ENCODE measurements at places on chromosomes 6 and 20.

GRCh38 chr20:62787866-62788265 is 8.4 kb upstream of the MRGBP start:
- peak; percentile 58 for DNase-seq

DNA sequence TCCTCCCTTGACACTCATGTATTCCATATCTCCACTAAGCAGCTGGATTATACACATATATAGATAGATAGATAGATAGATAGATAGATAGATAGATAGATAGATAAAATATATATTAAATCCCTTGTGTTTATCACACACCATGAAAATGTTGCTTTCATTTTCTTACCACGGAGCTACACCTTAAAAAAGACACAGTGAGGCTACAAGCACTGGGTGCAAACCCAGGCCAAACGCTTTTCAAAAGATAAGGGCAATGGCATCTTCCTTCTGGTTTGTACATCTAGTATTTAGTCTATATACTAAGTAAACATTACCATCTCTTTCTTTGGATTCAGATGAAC is 377.1 kb downstream of the ESR1 start:
- DNase-seq = no peak

DNA sequence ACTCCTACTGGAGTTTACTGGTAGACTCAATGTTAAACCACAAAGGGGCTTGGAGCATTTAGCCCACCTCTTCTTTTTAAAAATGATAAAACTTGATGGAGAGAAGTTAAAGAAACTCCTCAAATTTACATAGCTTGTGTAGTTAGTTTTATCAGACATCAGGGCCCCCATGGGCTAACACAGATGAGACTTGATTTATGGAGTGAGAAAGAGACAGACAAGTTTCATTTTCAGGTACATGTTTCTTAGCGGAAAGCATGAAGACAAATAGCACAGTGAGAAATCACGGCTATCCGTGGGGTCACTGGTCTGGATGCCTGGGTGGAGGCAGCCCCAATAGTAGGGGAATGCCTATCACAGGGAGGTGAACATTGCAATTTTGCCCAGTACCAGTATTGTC is 173.6 kb downstream of the TFAP2B start:
- DNase-seq = no peak

- DNase-seq = no peak
These were observed 122.0 kb upstream of the NRSN1 start for GRCh38 chr6:24004062-24004461.

DNA sequence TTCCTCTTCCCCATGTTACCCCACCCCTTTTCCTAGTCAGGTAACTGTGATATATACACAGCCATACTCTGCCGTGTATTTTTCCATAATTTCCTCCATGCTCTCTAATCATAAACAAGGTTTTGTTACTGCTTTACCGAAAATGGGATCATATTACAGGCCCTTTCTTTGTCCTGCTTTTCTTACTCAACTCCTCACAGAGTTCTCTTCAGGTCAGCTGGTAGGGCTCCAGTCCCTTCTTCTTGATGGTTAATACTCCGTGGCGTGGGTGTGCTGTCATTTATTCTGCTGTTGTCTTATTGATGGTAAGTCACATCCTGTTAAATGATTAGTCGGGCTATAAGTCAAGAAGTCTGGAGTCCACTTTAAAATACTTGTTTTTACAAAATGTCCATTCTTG is 24.9 kb upstream of the PI16 start:
- DNase-seq = peak; percentile 58

DNA sequence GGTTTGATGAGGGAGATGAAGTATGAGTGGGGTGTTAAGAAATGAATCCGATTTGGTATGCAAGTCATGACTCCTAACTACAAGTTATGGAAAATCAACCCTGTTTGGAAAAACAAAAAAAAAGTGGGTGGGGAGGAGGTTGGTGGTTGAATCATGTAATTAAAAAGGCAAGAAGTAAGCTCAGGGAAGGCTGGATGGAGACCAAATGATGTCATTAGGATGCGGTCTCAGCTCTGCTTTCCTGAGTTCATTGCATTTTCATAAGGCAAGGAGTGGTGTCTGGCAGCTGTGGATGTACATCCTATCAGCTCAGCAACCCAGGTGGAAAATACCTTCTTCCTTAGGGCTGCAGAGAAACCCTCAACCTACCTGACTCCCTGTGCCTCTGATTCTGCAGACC is 60.4 kb upstream of the AKAP12 start:
- no peak for DNase-seq

DNA sequence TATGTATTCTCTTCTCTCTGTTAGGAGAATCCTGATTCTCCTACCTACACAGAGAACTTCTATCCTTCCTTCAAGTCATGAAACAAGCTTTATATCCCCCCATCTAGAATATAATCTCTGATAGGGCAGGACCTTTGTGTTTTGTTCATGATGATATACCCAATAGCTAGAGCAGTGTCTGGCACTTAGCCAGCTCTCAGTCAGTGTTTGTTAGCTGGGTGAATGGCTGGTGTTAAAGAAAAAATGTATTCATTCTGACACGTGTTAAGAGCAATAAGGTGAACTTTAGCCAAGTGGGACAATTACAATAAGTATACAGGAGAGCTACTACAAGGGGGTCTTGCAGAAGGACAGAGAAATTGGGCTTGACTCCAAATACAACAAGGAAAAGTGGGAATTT is 34.3 kb upstream of the TNFRSF21 start:
- DNase-seq = peak; percentile 5

DNA sequence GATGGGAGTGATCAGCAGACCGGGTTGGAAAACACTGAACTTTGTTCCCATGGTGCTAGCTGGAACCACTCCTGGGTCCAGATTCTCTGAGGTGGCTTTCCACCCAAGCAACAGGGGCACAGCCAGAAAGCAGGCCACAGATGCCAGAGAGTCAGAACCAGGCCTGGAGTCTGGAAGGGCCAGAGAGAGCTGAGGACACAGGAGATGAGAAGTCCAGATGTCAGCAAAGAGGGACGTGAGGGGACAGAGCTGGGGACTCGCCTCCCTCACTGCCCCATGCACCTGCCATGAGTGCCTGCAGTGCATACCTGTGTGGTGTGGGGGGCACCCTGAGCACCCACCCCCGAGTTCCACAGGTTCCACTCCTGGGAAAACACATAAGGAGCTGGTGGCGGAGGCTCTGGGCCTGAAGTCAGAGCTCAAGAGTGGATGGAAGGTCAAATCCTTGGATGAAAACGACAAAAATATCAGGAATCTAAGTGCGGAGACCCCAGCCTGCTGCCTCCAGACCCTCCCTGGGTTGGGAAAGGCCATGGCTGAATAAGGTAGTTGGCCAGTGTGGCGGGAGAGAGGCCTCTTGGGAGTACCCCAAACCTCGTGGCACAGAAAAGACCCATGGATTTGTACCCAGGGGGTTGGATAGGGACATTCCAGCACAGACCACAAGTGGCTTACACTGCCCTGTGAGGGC is 224.2 kb downstream of the SYNDIG1 start:
- no peak for DNase-seq

DNA sequence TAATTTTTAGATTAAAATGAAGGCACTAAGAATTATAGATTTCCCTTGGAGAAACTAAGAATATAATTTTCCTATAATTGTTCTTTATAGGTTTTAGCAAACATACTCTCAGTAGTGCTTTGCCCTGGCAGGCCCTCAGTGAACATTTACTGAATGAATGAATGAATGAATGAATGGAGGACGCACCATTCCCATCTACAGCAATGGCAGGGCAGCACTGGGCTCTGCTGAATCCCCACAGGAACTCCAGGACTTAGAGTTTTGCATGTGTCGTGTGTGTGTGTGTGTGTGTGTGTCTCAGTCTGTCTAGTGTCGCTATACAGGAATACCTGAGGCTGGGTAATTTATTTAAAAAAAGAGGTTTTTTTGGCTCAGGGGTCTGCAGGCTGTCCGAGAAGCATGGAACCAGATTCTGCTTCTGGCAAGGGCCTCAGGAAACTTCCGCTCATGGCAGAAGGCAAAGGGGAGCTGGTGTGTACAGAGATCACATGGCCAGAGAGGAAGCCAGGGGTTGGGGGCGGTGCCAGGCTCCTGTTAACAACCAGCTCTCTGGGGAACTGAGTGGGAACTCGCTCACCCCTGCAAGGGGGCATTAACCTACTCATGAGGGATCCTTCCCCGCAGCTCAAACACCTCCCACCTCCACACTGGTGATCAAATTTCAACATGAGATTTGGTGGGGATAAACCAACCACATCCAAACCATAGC is 20.1 kb downstream of the RNASET2 start:
- DNase-seq = no peak

- peak; percentile 95 for DNase-seq
These were observed 165.0 kb upstream of the POU3F2 start for GRCh38 chr6:98669371-98669770.

- DNase-seq = peak; percentile 34
These were observed 119.0 kb downstream of the RTN4IP1 start for GRCh38 chr6:106510090-106510970.

- DNase-seq = no peak
These were observed 57.3 kb upstream of the TRAF3IP2 start for GRCh38 chr6:111662794-111663593.

DNA sequence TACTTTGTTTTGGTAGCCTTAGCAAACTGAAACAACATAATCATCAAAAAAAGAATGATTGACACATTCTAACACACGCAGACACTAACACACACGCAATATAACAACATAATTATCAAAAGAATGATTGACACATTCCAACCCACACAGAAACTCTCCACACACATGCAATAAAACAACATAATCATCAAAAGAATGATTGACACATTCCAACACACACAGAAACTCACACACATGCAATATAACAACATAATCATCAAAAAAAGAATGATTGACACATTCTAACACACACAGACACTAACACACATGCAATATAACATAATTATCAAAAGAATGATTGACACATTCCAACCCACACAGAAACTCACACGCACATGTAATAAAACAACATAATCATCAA is 172.4 kb downstream of the THBS2 start:
- DNase-seq = no peak

- DNase-seq = no peak
These were observed 7.1 kb downstream of the HCK start for GRCh38 chr20:32059189-32059588.

DNA sequence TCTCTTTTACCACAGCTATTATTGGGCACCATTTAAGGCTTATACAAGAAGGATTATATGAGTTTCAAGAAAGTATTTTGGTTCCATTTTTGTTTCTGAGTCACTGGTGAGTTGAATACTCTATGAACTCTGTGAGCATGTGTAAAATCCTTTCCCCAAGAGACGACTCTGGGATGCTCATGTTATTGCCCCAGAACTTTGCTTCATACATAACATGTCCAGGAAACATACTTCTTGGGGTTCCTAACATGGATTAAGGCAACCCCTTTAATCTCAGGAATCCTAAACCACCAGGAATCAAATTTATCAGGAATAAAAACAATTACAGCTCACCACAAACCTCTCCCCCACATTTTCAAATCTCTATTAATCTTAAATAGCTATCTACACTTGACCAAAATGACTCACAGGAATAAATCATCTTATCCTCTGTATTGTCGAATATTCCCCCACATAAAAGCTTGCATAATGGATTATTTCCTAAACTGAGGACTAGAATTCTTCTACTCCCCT is 117.5 kb upstream of the COL21A1 start:
- DNase-seq = no peak

DNA sequence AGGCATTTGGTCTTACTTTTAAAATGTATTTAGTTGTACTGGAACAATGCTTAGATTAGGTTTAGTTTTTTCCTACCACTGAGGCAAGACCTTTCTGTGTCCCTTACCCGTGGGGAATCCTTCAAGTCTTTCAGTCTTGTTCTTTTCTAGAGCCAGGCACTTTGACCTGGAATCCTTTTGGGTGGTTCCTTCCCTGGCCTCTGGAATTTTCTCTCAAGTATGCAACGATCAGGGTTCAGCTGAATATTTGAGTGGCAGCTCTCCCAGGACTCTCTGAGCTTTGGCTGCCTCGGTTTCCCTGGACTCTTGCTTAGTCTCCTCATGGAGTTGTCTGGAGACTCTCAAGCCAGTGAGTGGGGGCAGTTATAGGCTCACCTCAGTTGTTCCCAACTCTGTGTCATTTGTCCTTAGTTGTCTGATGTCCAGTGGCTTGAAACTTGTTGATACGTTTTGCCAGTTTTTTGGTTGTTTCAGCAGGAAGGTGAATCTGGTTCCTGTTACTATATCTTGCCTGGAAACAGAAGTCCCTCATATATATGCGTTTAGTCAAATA is 118.1 kb downstream of the QKI start:
- no peak for DNase-seq

DNA sequence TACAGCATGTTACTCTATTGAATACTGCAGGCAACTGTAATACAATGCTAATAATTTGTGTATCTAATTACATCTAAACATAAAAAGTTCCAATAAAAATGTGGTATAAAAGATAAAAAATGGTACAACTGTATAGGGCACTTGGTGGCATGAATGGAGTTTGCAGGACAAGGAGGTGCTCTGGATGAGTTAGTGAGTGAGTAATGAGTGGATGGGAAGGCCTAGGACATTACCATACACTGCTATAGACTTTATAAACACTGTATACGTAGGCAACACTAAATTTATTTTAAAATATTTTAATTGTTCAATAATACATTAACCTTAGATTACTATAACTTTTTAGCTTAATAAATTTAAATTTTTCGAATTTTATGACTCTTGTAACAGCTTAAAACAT is 579.6 kb upstream of the MAN1A1 start:
- no peak for DNase-seq

- DNase-seq = no peak
These were observed 136.0 kb downstream of the CCDC170 start for GRCh38 chr6:151629791-151630190.

DNA sequence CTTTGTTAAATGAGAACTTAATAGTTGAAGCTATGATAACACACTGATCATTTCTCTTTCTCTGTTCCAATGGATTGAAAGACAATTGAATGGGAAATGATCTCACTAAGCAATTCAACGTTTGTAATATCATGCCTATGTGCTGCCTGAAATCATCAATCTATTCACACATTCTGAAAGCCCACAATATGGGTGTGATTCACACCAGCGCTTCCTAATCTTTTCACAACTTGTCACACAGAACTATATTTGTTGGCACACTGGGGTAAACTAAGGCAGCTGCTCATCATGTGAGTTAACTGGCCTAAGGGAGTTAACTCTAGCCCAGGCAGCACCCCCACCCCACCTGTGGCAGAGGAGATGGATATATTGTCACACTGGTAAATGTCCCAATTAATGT is 37.1 kb upstream of the UTRN start:
- DNase-seq = no peak

GRCh38 chr6:48113130-48113529 is 2.1 kb upstream of the PTCHD4 start:
- no peak for DNase-seq

- DNase-seq = no peak
These were observed 89.3 kb downstream of the MRPL14 start for GRCh38 chr6:44037847-44038542.

- DNase-seq = no peak
These were observed 88.4 kb upstream of the BMP2 start for GRCh38 chr20:6679086-6679485.

Measured in DMS79 treated with DMSO at 0.1 percent for 48 hours (cell line).